ENCODE measurements at places on chromosomes 2 and 18.

GRCh38 chr2:19652811-19653210, 249.0 kb downstream of the TTC32 start:
- no peak for DNase-seq

DNA sequence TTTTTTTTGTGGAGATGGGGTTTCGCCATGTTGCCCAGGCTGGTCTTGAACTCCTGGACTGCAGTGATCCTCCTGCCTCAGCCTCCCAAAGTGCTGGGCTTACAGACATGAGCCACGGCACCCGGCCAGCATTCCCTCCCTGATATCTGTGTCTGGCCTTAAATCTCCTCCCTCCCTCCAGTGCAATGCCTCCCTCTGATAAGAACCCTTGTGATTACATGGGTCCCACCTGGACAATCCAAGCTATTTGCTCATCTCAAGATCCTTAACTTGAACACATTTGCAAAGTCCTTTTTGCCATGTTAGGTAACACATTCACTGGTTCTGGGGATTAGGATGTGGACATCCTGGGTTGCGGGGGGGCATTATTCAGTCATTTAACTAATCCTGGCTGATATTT, 40.5 kb upstream of the CREB1 start:
- DNase-seq, result no peak

- DNase-seq, result no peak
Measured at GRCh38 chr2:118865106-118865505, 17.7 kb upstream of the EN1 start.

GRCh38 chr2:218261423-218262236, 815 bp downstream of the GPBAR1 start:
- DNase-seq, result no peak

- no peak for DNase-seq
Measured at GRCh38 chr18:62200121-62200914, 13.3 kb downstream of the RELCH start.

- DNase-seq, result no peak
Measured at GRCh38 chr2:15421753-15422152, 139.4 kb downstream of the NBAS start.

DNA sequence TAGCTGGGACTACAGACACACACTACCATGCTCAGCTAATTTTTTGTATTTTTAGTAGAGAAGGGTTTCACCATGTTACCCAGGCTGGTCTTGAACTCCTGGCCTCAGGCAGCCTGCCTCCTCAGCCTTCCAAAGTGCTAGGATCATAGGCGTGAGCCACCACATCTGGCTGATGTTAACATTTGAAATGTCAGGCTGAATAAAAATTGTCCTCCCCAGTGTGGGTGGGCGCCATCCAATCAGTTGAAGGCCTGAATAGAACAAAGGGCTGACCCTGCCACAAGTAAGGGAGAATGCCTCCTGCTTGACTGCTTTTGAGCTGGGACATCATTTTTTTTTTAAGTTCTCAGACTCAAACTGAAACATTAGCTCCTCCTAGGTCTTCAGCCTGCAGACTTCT, 21.0 kb upstream of the RHOB start:
- no peak for DNase-seq

DNA sequence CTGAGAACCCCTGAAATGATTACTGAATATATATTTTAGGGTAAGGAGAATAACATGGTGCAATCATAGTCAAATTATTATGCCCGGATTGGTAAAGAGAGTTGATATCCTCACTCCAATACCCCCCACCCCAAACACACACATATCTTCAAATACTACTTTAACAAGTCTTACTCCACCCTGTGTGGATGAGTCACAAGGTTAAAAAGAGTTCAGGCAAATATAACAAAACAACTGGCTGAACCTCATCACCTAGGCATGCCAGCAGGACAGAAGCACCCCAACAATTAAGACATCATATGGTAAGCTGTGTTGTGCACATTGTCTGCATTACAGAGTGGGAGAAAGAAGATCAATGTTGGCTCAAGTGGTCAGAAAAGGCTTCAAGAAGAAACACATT, 857.4 kb downstream of the TDRD15 start:
- no peak for DNase-seq

GRCh38 chr2:128710242-128710641, 391.6 kb upstream of the HS6ST1 start:
- DNase-seq, result no peak

DNA sequence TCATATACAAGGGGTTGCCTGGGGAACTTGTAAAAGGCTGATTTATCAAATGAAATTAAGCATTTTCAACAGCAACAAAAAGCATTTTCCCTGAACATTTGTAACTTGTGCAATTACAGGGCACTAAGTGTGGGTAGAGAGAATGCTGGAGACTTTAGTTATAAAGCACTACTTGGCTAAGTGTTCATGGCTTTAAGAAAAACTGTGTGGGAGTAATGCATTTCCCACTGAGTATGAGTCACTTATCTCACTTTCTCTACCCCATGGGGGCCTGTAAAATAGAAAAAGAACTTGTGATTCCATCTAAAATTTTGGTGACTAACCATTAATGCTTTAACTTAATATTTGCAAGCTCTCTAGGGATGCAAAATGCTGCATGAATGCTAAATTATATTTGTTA, 193.4 kb downstream of the CCDC102B start:
- DNase-seq, result no peak

DNA sequence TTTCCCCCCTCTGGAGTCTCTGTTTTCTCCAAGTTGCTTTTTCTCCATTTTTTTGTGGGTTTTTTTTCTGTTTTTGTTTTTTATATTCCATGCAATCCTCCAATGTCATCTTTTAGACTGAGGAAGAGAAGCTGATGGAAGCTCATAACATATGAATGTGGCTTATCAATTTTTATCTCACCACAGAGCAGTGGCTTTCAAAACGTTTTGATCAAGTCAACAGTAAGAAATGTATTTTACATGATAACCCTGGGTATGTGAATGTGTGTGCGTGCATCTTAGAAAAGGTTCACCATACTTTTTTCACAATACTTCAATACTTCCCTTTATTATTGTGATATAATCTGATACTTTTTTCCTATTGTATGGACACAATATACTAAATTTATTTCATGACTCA, 64.6 kb upstream of the CDCA7 start:
- no peak for DNase-seq

DNA sequence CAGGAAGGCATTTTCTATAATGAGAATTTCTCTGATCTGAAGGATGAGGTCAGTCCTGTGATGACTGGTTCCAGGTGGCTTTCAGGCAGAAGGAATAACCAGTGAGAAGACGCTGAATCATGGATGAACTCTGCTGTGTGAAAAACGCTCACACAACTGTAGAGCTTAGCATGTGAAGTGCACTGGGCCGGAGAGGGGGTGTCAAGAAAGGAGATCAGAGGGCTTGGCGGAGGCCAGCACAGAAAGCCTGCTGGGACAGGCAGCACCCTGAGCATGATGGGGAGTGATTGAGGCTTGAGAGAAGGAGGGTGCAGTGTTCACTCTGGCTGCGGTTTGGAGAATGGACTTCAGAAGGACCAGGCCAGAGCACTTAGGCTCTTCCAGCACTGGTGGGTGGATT, 236.5 kb downstream of the TPGS2 start:
- DNase-seq, result no peak

GRCh38 chr2:239803766-239804115, 221.4 kb downstream of the NDUFA10 start:
- no peak for DNase-seq

- no peak for DNase-seq
Measured at GRCh38 chr2:33022395-33022985, 75.7 kb downstream of the LTBP1 start.

DNA sequence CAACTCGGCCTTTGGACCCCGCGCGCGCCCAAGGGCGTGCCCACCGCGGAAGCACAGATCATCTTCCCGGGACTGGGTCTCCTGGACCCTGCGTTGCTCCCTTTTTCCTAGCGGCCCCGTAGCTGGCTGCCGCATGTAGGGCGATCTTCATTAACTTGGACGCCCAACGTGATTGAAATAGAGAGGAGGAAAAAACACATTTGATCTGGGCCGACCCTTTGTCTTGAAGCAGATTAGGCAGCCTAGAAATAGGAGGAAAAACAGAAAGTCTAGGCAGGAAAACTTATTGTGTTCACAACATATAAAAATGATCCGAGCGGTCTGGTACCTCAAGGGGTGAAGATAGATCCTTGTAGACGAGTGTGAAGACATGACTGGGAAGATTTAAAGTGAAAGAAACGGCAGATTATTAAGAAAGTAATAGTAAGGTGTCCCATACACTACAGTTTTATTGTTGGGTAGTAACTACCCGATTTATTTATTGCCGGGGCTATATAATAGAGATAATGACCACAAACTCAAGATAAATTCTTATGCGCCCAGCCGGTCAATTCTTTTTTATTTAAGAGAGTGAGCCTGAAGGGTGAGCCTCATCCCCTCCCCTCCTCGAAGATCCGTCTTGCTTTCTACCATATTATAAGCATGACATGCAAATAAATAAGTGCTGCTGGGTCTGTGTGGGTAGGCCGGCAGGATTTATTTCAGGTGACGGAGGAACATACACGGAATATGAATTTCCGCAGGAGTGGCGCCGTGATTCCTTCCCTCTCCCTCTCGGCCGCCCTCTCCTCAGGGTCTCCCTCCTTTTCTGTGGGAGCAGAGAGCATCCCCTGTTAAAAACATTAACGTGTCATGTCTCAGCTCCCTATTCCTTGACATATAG, 147.4 kb downstream of the MEIS1 start:
- DNase-seq, result no peak

- no peak for DNase-seq
Measured at GRCh38 chr18:70194227-70194890, 11.1 kb downstream of the RTTN start.

DNA sequence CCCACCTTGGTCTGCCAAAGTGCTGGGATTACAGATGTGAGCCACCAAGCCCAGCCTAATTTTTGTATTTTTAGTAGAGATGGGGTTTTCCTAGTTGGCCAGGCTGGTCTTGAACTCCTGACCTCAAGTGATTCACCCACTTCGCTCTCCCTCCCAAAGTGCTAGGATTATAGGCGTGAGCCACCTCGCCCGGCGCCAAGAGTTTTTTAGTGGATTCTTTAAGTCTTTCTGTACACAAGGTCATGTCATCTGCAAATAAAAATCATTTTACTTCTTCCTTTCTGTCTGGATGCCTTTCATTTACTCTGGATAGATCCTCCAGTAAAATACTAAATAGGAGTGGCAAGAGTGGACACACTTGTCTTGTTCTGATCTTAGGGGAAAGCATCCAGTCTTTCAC, 61.7 kb downstream of the KCMF1 start:
- DNase-seq, result no peak

GRCh38 chr18:1408376-1408775, 503.7 kb downstream of the ADCYAP1 start:
- no peak for DNase-seq

GRCh38 chr2:97994476-97994875, 1.3 kb downstream of the TMEM131 start:
- no peak for DNase-seq

DNA sequence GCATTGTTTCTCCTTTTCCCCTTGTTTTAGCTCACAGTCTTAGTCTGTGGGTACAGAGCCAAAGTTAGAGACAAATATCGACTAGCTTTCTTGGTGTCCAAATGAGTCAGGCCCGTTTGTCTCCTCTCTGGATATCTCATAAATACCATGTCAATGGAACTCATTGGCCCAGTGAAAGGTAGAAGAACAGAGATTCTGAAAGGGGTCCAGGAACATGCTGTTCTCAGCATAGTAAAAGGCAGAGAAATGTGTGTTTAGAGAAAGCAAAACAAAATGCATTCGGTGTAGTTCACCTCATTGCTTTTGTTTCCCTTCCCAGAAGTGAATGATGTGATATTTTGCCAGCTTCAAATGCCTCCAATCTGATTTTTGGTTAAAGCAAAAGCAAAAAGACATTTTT, 238.6 kb upstream of the SLC8A1 start:
- no peak for DNase-seq

- DNase-seq, result no peak
Measured at GRCh38 chr2:226581661-226582060, 218.0 kb downstream of the IRS1 start.

GRCh38 chr18:35186291-35187034, 54.4 kb upstream of the ZNF397 start:
- DNase-seq, result no peak

GRCh38 chr2:59910166-59910565, 643.3 kb downstream of the BCL11A start:
- no peak for DNase-seq

DNA sequence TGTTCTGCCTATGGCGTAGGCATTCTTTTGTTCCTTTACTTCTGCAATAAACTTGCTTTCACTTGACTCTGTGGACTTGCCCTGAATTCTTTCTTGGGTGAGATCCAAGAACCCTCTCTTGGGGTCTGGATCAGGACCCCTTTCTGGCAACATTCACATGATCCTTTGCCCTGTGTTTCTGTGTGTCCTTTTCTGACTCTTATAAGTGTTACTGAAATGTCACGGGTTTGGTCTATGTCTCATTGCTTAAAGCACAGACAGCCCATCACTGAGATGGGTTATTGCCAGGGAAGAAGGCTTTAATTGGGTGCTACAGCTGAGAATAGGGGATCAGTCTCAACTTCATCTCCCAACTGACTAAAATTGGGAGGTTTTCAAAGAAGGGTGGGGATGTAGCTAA, 110.9 kb upstream of the XPO1 start:
- no peak for DNase-seq

DNA sequence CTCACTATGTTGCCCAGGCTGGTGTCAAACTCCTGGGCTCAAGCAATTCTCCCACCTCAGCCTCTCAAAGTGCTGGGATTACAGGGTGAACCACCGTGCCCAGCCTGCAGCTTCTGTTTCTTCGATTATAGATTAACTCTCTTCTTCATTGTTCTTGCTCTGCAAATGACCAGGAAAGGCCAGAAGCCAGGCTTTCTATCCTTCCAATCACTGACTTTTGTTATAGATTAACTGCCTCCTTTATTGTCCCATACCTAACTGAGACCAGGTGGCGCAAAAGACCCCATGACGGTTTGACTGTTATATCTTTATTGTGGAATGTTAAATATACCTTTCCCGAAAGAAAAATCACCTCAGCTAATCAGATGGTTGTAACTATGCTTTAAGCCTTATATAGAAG, 196.9 kb downstream of the MREG start:
- no peak for DNase-seq

DNA sequence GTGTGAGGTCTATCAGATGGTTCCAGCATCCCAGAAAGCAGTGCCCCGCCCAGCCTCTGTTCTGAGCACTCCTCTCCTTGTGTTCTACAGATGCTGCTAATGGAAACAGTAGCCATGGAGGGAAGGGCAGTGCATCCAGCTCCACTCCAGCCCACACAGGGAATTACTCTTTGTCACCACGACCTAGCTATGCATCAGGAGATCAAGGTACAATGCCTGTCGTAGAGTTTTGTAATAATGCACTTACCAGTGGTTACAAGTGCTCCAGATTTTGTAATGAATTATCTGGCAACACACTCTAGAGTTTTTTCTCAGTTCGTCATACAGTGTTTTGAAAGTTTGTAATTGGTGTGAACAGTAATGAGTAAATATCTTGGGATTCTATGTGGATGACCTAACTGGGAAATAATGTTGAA, 161.1 kb downstream of the ESCO1 start:
- no peak for DNase-seq

DNA sequence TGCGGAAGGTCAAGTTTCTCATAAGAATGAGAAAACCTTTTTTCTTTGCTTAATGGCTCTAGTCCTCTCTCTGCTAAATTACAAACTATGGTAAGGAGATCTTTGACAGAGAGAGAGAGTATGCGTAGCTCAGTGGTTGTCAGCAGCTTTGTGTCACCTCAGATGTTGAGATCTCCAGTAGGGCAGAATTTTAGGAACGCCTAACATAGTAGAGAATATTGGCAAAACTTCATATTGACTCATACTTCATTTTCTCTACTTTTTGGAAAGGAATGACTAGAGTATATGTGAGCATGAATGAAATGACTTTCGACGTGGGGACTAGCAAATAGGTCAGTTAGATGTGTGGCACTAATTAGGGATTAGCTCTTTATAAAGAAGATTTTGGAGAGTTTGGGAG, 64.0 kb downstream of the WDR7 start:
- DNase-seq, result no peak
